ENCODE measurements at places on chromosomes 2 and 18. TPM values are rescaled to one million over a fixed set of nuclear protein-coding genes. Genes with fewer than 3 reads are reported as not detected.

DNA sequence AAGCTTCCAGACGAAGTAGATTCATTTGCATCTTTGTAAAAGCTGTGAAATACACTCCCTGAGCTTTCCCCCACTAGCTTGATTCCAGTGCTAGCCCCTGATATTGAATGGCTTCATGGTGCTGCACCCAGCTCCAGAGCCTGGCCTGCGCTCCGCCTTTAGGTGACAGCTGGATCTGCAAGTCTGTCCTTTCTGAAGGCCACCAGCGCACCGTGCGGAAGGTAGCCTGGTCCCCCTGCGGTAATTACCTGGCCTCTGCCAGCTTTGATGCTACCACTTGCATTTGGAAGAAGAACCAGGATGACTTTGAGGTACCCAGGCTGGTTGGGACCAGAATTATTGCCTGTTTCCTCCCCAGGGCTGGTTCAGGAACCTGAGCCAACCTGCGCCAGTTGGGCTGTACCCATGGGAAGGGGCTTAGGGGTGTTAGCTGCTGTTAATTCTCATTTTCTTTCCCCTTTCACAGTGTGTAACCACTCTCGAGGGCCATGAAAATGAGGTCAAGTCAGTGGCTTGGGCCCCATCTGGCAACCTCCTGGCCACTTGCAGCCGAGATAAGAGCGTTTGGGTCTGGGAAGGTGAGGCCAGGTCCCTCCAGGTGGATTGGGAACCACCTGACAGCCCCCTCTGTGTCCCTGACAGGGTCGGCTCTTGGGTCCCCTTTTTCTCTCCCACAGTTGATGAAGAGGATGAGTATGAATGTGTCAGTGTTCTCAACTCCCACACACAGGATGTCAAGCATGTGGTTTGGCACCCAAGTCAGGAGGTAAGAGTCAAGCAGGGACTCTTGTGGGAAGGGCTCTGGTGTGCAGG, 1.3 kb downstream of the CIAO1 start:
- DNase-seq: no peak

Gene ALPG
- not detected for total RNA-seq

GRCh38 chr2:169776252-169776761, 22.4 kb upstream of the SSB start:
- no peak for DNase-seq

DNA sequence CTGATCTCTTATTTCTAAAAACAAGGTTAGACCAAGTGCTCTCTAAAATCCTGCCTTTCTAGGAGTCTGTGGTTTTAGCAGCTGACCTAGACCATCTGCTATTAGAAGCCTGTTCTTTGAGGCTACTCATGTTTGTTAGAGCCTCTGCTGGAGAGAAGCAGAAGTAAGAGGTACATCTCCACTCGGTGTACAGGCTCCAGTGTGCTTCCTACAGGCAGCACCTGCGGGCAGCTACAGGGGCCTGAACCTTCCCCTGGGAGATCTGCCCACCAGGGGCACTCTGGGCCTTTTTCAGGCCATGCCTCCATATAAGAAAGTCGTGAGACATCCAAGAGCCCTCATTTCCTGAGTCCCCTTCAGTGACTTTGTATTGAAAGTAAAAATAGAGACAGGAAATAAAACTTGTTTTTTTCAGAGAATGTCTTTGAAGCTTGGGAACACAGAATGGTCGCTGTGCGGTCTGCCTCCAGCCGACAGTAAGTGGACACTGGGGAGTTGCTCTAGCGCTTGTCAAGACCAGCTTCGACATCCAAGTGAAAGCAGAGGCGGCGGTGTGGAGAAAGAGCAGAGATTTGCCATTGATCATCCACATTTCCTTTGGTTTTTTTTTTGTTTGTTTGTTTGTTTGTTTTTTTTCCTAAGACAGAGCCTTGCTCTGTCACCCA, 31.7 kb downstream of the ONECUT2 start:
- DNase-seq: no peak

GRCh38 chr2:150421126-150421651, 66.3 kb downstream of the RND3 start:
- no peak for DNase-seq

DNA sequence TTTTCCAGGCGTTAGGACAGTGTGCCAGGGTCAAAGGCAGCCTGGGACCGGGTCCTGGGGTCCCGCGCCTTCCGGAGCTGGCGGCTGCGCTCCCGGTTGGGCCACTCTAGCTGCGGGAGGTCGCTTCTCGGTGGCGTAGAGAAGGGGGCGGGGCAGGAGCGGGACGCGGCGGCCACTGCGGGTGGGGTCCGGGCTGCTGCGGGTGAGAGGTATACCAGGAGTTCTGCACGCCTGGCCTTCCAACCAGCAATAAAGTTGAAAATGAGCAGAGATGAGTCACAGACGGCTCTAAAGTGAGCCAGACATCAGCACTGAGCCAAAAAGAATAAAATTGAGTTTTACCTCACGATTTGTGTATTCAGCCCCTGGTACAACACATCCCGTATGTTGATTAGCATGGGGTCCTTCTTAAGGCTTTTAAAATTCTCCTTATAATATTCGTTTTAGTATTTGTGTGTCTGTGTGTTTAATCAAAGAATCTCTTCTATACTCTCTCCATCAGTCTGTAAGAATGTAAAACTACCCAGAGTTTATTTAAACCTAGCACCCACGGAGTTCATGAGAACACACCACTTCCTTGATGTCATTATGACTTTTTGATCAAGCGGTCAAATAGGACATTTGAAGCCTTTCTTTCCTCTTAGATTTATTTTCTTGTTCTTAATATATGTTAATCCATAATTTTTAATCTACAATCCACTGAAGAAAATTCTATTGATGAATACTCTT, at the start of gene C1GALT1C1L:
Gene C1GALT1C1L (minus strand): TSS at position 108 of the 729 bp plus-strand sequence. CDS start 107 bp downstream, at position 1.
- DNase-seq: peak; percentile 61

Gene ABHD1
- 0.31 TPM for total RNA-seq

Gene PMAIP1
- total RNA-seq: 2.4 TPM

DNA sequence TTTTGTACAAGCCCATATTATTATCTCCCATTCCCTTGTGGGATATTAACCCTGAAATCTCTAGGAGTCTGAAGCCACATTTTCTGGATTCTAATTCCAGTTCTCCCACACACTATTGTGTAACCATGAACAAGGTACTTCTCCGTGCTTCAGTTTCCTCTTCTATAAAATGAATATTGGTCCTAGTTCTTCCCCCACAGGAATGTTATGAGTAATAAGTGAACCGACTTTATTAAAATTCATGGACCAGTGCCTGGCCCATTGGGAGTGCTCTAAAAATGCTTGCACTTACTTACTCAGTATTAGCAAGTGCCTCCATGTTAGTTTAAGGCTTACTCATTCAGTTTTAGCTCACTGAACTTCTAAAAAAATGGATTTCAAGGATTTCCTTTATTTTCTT, 1.4 kb upstream of the ACMSD start:
- DNase-seq: no peak

Gene ARL4C
- 3.9 TPM for total RNA-seq

GRCh38 chr2:210157526-210157925, 13.7 kb downstream of the KANSL1L start:
- DNase-seq: no peak

Gene POTEJ
- total RNA-seq: not detected

Gene POTEI
- 0.24 TPM for total RNA-seq

- DNase-seq: no peak
Measured at GRCh38 chr2:200618590-200619021, 32.8 kb downstream of the AOX1 start.

GRCh38 chr18:46291149-46291548, 187.0 kb downstream of the HAUS1 start:
- DNase-seq: no peak

GRCh38 chr2:102975996-102976975, 214.5 kb downstream of the TMEM182 start:
- no peak for DNase-seq

- DNase-seq: no peak
Measured at GRCh38 chr2:130251873-130252620, 53.8 kb upstream of the TUBA3E start.

DNA sequence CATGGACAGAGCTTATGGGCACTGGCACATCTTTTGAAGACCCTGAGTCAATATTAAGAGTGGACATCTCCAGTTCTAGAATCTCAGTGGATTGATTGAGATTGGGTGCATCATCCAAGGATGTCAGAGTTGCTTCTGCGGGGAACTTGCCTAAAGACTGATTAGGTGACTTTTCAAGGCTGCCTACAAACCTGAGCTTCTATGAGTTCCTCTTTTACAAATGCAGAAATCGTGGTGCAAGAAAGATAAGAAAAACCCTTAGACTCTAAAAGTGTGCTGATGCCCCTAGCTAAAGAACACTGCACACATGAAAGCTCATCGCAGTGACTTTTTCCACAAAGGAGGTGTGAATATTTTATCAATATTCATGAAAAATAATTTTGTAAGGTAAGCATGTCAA, 86.8 kb upstream of the NEDD4L start:
- DNase-seq: no peak

Gene NCKAP1
- 60.2 TPM for total RNA-seq
